ENCODE measurements at places on chromosomes 6 and 20.
A peak's percentile ranks its signal among the peaks of the same experiment; 100 is the strongest.

DNA sequence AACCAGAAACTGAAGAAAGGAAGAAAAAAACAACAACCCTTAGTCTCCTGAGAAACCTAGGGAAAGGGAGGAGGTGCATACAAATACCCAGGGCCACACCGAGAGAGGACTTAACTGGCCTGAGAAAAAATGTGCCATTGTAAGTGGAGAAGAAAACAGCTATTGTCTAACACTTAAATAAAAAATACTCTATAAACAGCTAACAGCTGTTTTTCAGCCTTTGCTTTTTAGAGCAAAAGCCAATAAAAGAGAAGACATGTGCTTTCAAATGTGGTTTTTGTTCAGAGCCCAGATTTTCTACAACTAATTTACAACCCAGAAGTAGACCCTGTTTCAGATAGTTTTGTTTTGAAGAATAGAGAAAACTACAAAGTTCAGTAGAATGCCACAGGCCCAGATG lies 56.0 kb upstream of the SLC22A16 start:
- no peak for DNase-seq

- peak; percentile 39 for DNase-seq
Observed at GRCh38 chr6:107418118-107418517, 41.2 kb downstream of the PDSS2 start.

GRCh38 chr6:131683479-131683878 lies 17.7 kb downstream of the OR2A4 start:
- DNase-seq: peak; percentile 71

GRCh38 chr6:44002593-44003344 lies 124.5 kb downstream of the MRPL14 start:
- DNase-seq: peak; percentile 70

GRCh38 chr20:57288651-57289277 lies 22.3 kb upstream of the BMP7 start:
- DNase-seq: no peak

DNA sequence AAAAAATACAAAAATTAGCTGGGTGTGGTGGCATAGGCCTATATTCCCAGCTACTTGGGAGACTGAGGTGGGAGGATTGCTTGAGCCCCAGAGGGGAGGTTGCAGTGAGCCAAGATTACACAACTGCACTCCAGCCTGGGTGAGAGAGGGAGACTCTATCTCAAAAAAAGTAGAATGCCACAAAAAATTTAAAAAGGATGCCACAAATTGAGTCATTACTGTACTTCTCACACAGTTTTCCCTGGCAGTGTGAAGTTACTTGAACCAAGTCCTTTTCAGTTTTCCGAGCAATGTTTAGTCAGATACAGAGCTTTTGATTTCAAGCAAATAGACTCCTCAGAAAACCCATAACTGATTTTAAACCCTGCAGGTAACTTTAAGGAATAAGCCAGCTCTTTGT lies 53.3 kb downstream of the TNFRSF21 start:
- no peak for DNase-seq

DNA sequence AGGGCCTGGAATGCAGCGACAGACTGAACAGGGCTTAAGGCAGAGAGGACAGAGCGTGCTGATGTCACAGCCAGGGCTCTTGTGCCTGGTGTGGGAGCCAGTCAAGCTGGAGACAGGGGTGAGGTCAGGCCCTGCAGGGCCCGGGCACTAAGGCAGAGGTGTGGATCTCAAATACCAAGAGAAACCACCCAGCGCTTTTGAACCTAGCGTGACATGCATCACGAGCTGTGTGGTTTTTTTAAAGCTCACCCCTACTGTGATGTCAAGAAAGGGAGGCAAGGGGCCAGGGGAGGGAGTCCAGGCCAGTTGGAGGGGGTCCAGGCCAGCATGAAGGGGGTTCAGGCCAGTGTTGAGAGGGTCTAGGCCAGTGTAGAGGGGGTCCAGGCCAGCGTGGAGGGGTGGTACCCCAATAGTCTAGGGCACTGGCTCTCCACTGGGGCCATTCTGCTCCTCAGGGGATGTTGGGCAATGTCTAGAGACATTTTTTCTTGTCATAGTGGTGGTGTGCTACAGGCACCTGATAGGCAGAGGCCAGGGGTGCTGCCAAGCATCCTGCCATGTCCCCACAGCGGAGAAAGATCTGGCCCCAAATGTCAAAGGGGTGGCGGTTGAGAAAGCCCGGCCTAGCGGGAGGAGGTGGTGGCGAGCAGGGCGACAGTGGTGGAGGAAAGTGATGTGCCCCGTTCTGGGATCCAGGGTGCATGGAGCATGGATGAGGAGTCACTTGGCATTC lies 42.6 kb downstream of the RBM38 start:
- DNase-seq: no peak

DNA sequence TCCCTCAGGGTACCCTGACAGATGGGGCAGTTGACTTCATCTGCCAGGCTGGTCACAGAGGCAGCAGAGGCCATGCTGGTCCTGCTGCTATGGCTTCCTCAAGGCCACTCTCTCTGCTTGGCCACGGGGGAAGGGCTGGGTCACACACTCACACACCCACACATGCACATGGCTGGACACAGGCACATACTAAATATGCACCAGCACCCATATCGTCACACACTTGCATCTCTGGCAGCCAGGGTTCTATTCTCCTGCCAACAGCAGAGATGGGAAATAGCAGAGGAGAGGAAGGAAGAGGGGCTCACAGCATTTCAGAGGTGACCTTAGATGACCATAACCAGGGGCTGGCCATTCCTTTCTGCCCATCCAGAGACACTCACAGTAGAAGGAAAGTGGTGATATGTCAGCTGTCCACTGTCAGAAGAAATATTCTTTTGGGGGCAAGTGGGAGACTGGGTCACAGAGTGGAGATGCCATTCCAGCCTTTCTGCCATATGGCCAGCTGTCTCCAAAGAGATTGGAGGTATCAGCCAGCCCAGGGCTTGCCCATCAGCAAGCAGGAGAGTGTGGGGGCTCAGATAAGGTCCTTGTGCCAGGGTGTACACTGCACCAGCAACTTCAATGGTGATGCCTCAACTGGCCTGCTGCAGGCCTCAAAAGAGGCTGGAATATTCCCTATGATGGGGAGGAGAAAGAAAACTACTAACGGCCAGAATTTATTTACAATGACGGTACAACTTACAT lies at the start of gene TRIM10:
Gene TRIM10, minus strand, starts transcription at position 427 of the 747 bp plus-strand sequence. Its CDS starts 353 bp downstream, at position 74.
- no peak for DNase-seq

DNA sequence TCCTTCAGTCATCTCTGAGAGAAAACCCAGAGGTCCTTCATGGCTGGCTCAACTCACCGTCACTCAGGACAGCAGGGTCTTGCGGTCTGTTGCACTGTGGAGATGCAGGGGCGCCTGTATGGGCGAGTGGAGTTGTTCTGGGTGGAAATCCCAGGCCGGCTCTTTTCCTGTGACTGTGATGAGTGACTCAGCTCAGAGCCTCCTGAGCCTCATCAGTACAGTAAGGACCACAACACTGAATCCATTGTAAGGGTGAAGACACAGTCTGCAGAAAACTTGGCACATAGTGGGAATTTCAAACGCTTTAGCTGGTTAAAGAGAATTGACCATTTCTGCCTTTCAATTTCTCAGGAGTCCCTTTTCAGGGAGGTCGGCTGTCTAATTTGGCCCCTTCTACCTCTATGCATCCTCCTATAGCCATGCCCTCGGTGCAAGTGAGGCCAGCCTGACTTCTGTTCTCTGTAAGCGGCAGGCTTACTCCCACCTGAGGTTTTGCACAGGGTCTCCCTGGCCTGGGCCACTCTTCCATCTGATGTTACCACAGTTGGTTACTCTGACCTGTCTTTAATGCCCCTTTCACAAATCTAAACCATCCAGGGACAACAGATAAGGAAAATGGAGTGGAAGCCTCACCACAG lies 35.5 kb upstream of the TBXT start:
- DNase-seq: no peak

GRCh38 chr6:24692003-24692402 lies 25.1 kb downstream of the ACOT13 start:
- DNase-seq: no peak

DNA sequence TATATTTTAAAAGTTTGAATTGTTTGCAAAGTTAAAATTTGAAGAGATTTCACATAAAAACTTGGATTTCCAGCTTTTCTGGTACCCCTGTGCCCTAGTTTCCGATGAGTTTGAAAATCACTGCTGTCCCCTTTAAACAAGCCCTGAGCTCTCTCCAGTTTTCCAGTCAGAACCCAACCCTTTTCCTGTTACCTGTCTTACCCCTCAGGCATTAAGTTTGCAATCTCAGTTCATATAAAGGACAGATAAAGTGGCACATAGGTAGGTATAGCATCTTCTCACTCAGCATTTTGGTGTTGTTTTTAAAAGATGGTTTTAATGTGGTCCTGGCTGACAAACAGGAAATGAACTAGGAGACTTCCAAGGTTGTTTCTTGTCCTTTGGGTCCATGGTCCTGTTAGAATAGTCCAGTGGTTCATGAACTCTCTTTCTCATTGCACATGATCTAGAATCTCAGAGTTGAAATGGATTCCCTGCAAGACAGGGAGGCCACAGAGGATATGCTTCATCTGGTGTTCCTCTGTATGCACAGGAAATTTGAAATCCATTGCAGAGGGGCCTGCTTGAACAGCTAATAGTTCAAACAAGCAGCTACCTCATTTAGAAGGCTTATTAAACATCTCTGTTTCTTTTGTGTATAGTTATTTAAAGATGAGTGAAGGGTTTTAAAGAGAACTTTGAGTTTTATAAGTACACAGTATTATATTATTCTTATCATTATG lies 82.7 kb downstream of the JAG1 start:
- DNase-seq: no peak

DNA sequence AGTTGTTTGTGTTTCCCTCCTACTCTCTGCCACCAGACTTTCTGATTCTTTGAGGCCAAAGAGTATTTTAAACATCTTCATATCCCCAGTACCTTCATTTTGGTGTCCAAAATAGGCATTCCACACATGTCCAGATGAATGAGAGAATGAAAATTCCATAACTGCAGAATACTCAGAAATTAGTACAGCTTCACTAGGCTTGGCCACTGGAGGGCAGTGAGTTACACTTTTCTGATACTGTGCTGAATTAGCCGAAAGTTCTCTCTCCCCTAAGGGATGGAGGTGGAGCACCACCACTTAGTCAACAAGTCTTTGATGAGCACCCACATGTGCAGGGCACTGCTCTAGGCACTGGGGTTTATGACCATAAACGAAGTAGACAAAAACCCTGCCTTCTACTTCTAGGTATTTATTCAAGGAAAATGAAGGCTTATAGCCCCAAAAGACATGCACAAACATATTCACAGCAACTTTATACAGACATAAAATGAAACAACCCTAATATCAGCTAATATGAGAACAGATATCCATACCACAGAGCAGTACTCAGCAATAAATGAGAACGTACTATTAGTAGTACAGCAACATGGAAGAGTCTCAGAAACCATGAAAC lies 46.1 kb upstream of the TMEM217 start:
- peak; percentile 45 for DNase-seq

DNA sequence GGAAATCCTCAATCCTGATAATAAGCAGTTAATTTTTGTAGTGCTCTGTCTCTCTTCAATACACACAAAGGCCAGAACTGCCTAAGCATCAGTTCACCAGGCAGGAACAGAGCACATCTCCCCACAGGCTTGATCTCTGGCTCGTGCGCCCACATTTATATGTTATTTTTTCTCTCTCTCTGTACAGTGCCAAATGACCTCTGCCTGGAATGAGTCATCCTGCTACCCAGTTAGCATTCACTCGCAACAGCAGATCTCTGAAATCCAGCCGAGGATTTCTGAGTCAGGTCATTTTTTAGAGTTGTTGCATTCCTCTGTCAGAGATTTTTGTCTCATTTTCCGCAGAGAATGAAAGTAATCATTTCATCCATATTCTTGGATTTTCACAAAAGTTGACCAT lies 107.1 kb downstream of the COL12A1 start:
- DNase-seq: no peak

DNA sequence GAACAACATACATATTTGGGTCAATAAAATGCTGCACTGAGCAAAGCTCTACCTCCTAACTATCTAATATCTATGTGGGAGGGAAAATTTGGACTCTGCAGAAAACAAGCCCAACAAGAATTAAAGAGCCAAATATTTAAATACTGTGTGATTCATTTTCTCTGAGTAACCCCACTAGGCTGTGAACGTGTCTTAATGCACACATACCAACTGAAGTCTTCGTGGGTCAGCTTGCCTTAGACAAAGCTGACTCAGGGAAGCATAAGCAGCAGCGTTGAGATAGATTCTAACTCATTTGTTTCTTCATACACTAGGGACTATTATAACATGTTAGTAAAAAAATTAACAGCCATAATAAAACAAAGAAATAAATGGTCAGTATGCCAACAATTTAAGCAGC lies 114.3 kb downstream of the GJA1 start:
- DNase-seq: no peak

GRCh38 chr6:29933955-29934354 lies 8.4 kb upstream of the HLA-A start:
- no peak for DNase-seq

- peak; percentile 67 for DNase-seq
Observed at GRCh38 chr20:46752728-46753127, 43.3 kb downstream of the SLC2A10 start.

GRCh38 chr6:14146506-14147096 lies 29.0 kb downstream of the CD83 start:
- DNase-seq: no peak

DNA sequence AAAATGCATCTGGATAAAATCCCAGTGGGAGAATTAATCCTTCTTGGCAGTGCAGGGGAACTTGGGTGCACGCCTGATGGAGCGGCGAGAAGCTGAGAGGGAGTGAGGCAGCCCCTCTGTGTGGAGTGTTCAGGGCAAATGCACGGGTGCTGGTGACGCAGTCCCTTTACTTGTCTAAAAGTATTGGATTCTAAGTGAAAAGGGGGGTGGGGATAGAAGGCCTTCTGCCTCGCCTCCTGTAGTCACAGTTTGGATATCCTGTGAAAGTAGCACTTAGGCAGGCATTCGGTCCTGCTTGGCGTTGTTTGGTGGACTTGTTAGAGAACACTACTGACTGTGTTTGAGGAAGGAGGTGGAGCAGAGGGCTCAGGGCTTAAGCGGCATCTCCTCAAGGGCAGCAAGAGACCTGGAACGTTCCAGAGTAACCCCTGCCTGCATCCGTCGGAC lies 39.3 kb downstream of the PHACTR3 start:
- DNase-seq: no peak

DNA sequence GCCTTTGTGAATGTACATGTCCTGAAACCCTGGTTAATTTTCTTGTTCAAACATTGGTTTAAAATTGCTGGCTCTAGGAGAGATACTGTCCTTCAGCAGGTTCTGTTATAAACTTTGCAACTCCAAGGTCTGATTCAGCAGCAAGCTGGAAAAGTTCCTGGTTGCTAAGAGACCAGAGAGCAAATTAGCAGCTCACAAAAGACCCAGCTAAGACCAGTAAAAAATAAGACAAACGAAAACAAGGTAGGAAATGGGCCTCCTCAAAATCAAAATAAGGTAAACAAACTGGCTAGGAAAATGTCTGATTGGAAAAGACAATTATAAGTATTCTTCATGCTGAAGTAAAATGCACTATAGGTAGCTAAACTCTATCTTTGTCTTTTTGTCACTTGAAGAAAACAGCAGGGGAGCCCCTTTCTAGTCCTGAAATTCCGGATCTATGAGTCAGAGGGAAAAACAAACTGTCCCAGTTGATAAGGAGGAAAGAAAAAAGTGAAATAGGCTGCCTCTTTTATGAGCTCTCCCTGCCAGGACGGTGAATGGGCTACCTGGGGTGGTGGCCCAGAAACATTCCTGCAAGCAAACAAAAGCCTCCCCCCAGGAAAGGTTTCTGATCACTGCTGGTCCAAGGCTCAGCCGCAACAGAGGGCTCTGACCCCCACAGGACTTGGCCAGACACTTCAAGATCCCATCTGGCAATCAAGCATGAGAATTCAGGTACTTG lies 41.6 kb downstream of the UNC5CL start:
- no peak for DNase-seq

Data from GM12865 (cell line).